ENCODE measurements at places on chromosomes 4 and X.

GRCh38 chr4:7420661-7421040, 14.1 kb downstream of the PSAPL1 start:
- peak; percentile 72 for DNase-seq

DNA sequence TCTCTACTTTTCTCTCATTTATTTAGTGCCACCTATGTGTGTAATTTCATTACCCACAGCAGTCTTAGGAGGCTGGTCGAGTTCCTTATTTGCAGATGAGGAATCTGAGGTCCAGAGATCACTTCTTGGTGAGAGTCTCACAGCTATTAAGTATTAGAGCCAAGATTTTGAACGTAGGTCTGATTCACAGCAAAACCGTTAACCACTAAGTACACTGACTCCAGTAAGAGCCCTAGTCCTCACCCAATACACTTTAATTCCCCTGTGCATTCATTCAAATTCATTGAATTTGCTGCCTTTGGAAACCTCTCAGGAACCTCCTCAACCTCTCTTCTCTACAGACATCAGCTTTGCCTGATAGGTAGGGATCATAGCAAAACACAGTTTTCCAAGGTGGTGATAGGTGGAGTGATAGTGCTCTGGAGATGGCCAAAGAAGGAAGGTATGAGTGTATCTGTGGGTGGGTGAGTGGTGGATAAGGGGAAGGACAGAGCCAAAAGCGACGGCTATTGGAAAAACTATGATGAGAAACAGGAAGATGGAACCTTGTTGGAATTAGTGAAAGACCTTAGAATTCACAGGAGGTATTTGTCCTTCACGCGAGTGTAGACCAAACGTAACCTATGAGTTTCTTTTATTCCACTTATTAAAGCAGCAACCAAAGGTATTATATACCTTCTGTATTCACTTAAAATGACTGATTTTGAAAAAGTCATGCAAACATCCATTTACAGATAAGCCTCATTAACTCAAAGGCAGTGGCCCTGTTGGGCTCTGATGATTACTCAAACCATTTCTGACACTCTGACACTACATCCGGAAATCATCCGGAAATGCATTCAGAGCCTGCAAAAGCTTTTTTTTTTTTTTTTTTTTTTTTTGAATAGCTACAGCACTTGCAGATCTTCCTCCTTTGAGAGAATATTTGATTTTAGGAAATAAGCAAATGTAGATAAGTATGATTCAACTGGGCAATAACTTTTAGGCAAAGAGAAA, 6.3 kb downstream of the FMR1 start:
- DNase-seq = no peak

DNA sequence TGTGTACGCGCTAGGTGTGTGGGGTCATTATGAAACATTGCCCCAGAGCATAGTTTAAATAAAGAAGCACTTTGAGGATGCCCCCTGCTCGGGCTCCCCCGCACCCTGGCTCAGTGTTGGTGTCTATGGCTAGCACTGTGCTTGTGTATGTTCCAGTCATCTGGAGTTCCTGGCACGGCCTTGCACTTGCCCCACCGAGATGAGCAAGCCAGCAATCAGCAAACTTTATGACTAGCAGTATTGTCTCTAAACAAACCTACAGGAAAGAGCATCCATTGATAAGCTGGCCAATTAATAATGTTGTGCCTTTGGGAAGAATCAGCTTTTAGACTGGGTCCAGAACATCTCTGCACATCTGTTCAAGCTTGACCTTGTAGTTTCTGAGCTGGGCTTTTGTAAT, 707 bp upstream of the SHROOM4 start:
- DNase-seq = no peak

DNA sequence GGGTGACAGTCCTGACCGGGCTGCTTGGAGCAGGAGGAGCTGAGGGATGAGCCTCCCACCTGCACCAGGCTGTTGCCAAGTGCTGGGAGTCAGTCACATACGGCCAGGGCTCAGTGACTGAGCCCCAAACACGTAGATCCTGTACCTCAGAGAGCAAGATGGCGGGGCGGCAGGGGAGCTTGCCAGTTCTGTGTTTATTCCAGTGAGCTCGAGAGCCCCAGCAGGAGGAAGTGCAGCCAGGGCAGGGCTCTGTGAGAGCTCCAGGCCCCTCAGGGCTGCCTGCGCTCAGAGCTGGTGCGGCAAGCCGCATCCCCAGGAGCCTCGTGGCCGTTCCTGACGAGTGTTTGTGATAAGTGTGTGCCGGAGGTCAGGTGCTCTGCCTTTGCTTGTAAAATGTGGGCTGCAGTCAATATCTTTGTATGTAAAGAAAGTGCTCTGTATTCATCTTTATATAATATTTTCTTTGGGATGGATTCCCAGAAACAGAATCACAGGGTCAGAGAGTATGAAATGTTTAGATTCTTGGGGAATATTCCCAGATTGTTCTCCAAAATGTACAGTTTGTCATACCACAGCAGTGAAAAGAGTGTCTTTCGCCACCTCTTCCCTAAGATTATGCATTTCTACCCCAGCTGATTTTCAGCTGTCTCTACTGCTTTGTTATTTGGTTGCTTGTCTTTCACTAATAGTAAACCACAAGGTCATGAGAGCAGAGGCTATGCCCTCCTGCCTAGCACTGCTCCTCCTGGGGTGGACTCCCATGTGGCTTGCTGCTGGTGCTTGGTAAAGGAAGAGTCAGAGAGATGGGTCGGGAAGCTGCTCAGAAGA, 50.3 kb downstream of the NELFA start:
- no peak for DNase-seq

DNA sequence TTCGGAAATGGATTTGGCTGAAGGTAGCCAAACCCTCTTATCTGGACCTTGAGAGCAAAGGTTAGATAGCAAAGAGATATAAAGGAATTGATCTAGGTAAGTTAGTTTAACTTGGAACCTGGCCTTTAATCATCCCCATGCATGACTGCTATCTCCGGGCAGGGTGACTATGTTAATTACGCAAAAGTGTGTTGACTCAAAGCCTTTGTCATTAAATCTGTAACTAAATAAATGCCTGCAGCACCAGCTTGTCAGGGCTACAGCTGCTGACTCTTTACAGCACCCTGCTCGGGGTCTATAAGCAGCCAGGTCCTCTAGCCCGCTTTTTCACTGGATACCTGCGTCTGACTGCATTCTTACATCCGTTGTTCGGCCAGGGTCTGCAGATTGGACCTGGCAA, 201.7 kb downstream of the TBCK start:
- no peak for DNase-seq

DNA sequence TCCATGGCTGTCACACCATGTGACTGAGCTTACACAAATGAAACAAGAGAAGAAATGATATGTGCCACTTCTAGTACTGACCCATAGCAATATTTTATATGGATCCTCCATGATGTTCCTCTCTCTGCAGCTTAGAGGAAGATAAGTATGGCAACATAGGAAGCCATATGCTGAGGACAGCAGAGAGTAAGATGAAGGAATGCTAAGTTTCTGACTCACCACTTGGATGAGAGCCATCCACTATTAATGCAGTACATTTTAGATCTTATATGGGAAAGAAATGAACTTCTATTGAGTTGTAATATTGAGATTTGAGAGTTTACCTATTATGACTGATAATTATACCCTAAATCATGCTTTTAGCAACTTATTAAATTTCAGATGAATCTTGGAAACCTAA, 386.9 kb upstream of the MAOA start:
- no peak for DNase-seq

Data from NCI-H2029 (cell line).